ENCODE measurements at places on chromosomes 7 and 10.

DNA sequence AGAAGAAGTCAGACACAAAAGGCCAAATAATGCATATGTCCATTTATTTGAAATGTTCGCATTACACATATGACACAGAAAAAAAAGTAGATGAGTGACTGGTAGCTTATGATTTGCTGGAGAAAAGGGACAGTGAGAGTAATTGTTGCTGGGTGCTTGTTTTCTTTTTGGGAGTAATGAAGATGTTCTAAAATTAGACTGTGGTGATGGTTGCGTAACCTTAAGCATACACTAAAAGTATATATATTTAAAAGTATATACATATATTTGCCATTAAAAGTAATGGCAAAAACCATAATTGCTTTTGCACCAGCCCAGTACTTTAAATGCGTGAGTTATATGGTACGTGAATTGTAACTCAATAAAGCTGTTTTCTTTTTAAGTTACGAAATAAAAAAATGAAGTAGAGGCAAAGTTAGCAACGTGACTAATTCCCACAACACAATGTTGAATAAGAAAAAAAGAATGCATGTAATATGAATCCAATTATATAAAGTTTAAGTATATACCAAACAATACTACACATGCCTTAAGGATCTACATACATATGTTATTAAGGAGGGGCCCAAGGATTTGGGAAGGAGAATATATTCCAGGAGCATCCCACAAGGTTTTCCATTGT, 360.4 kb upstream of the CELF2 start:
- no peak for DNase-seq

GRCh38 chr7:133789974-133790373, 337.2 kb upstream of the LRGUK start:
- DNase-seq: no peak

- no peak for DNase-seq
These were observed 580 bp downstream of the FAM200A start for GRCh38 chr7:99551334-99551733.

DNA sequence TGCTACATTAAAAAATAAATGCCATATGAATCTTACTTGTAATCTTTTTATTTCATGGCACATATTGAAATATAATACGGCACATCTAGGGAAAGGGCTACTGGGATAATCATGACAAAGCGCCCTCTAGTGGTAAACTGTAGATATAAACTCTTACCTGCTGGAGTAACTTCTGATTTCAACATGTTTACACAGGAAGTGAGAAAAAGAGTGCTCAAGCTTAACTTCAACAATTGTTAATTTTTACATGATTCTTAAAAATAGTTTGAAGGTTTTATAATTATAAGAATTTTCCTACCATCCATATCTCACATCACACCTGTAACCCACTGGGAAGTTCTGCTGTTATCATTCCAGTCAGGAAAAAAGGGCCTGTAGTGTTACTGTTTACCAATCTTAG, 2.0 kb upstream of the HEPACAM2 start:
- peak; percentile 69 for DNase-seq

GRCh38 chr10:69480068-69480412, 28.8 kb downstream of the TSPAN15 start:
- no peak for DNase-seq

- DNase-seq: no peak
These were observed 48.8 kb upstream of the CARD11 start for GRCh38 chr7:3092468-3092867.

- no peak for DNase-seq
These were observed 421.3 kb downstream of the GFRA1 start for GRCh38 chr10:115851695-115852094.

Data from AML-193 (cell line).